ENCODE measurements at places on chromosomes 1 and 21. TPM values are rescaled to one million over a fixed set of nuclear protein-coding genes. Genes with fewer than 3 reads are reported as not detected.

Gene TMEM79
- 5.5 TPM for total RNA-seq

Gene TRIM46
- total RNA-seq, result 3.8 TPM

Gene WDR64
- not detected for total RNA-seq

Gene IBA57
- total RNA-seq, result 11.3 TPM

Gene CELF3
- total RNA-seq, result not detected

Gene CXADR
- total RNA-seq, result 24.7 TPM

- H3K4me3 ChIP-seq, result no peak overlapping the region
- no peak overlapping the region for H3K27ac ChIP-seq
- H3K36me3 ChIP-seq, result no peaks in the 10 kb centered on the region
- no peaks in the 10 kb centered on the region for H3K4me1 ChIP-seq
- no peak for DNase-seq
- no peaks in the 10 kb centered on the region for H3K27me3 ChIP-seq
These were observed 18.9 kb upstream of the TENT5C start for GRCh38 chr1:117586747-117587498.

- H3K4me3 ChIP-seq, result no peak overlapping the region
- H3K27me3 ChIP-seq, result no peaks in the 10 kb centered on the region
- H3K4me1 ChIP-seq, result no peaks in the 10 kb centered on the region
- H3K36me3 ChIP-seq, result no peaks in the 10 kb centered on the region
These were observed 461.7 kb downstream of the PTPRU start for GRCh38 chr1:29698033-29698432.

GRCh38 chr1:93029317-93029716 lies 49.8 kb upstream of the MTF2 start:
- H3K4me1 ChIP-seq, result no peaks in the 10 kb centered on the region
- no peak overlapping the region for H3K27ac ChIP-seq
- DNase-seq, result no peak

DNA sequence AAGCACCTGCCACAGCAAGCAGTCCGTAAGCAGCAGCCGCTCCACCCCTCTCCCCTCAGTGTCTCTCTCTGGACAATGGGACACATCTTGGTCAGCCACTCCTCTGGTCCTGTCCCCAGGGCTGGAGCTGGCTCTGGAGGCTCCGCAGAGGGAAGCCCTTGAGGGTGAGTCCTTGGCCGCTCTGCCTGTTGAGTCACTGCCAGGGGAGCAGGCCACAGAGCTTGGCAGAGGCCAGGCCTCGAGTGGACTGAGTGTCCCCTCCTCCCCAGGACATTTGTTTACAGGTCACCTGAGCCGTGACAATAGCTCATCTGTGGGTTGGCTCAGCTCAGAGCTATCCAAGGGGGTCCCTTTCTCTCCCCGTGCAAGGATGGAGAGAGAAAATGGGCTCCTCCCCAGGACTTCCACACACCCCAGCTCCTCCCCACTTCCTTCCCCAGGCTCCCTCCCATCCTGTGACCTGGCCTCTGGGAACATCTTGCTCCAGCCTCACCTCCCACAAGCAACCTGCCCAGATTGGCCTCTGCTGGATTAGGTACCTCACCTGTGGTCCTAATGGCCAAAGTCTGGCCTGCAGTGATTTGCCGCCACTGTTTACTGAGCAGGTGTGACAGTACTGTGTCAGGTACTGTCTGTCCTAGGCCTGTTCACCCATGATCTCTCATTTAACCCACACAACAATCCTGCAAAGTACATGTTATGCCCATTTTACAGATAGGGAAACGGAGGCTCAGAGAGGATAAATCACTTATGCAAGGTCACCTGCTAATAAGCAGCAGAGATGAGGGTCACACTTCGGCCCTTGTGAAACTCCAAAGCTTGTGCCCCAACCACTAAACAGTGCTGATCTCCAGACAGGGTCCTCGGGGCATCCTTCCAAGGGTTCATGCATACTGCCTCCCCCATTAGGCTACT lies 4.8 kb downstream of the FAM131C start:
- no peak overlapping the region for H3K27ac ChIP-seq
- peaks cover 7% of the 10 kb centered on the region for H3K4me1 ChIP-seq
- no peaks in the 10 kb centered on the region for H3K36me3 ChIP-seq
- H3K4me3 ChIP-seq, result no peak overlapping the region
- no peak for DNase-seq

DNA sequence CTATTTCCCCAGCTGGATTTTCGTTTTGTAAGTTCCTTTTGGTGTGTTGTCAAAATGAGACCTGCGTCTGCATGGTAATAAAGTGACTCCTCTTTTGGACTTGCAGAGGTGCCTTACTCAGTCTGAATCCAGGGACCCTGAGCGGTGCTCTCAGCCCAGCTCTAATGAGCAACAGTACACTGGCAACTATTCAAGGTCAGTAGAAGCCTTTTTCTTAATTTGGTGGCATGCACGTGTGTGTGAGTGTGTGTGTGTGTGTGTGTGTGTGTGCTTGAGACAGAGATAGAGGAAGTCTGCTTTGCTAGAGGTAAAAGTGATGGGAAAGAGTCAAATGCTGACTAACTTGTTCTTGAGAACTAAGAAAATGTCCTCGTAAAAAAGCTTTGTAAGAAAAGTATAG lies 105.4 kb downstream of the CD247 start:
- H3K27me3 ChIP-seq, result no peaks in the 10 kb centered on the region
- no peak overlapping the region for H3K27ac ChIP-seq
- H3K4me1 ChIP-seq, result no peaks in the 10 kb centered on the region
- H3K36me3 ChIP-seq, result no peaks in the 10 kb centered on the region
- no peak overlapping the region for H3K4me3 ChIP-seq

DNA sequence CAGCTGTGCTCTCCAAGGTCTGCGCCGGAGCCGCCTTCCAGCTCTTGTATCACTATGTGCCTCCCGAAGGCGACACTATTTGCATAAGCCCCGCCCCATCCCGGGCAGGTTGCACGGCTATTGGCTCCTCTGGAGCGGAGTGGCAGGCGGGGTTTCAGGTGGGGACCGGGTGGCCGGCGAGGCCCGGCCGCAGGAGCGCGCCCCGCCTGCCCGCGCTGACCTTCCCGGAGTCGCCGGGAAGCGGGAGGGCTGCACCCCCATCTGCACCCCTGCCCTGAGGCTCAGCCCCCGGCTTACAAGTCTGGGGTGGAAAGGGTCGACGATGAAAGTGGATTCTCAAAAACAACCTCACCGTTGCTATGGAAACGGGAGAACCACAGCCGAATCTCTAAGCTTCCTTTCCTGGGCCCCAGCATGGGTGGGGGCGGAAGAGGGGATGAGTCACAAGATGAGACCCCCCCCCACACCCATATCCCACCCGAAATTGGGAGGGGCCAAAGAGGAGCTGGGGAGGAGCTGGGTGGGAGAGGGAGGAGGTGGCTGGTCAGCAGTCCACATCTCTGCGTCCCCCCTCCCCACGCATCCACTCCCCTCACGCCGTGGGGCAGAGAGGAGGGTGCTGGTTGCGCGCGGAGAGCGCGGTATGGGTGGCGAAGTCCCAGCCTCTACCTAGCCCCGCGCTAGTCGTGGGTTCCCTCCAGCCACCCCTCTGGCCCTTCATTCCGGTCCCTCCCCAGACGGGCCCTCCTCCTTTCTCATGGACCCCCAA lies at the start of gene HPCAL4:
TSS of gene HPCAL4 (minus strand) at position 51 of the 769 bp plus-strand sequence. CDS start 6,830 bp downstream, outside the sequence.
- H3K27ac ChIP-seq, result no peak within 1 kb of the TSS
- no peaks in the 10 kb centered on the region for H3K36me3 ChIP-seq
- DNase-seq, result no peak
- H3K27me3 ChIP-seq, result peaks cover 18% of the 10 kb centered on the region
- peak within 1 kb of the TSS; percentile 33 for H3K4me3 ChIP-seq

DNA sequence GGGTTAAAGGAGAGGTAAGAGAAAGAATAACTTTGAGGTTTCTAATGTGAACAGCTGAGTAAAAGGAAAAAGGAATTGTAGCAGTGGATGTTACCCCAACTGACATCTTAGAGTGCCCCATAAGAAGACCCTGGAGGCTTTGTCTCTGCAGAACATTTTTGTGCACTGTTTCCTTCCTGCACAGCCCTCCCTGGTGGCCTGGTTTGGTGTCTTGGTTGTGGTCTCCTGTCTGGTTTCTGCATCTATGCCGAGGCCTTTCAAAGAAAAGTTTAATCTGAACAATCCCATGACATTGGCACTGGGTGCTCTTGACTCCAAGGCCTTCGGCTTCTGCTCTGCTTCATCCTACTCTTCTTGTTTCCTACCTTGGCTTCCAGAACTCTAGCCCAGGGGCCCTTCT lies 57.8 kb downstream of the RHOU start:
- 0 out of 2 replicates have a peak, but pooled peaks cover 4% of the 10 kb centered on the region for H3K27me3 ChIP-seq
- no peak for DNase-seq
- no peak overlapping the region for H3K4me3 ChIP-seq
- H3K4me1 ChIP-seq, result no peaks in the 10 kb centered on the region
- H3K36me3 ChIP-seq, result no peaks in the 10 kb centered on the region

DNA sequence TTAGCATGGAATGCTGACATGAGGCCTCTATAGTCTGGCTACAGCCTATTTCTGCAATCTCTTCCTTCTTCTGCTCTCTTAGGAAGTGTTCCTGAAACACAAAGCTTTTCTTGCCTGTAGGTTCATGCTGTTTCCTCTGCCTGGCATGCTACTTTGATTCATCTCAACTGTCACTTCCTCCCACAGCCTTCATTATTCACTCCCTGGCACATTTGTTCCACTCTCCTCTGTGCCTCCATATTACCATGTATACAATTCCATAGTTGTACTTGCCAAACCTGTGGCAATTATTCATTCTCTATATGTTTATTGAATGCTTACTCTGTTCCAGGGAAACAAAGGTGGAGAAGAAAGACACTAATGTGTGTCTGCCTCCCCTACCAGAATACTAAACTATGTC lies 210.2 kb downstream of the LRRC7 start:
- no peaks in the 10 kb centered on the region for H3K4me1 ChIP-seq
- no peaks in the 10 kb centered on the region for H3K36me3 ChIP-seq
- H3K27me3 ChIP-seq, result no peaks in the 10 kb centered on the region
- no peak overlapping the region for H3K4me3 ChIP-seq

- no peak overlapping the region for H3K4me3 ChIP-seq
- no peak overlapping the region for H3K27ac ChIP-seq
These were observed 11.8 kb downstream of the NHLH2 start for GRCh38 chr1:115829023-115829674.

GRCh38 chr21:31184459-31184858 lies 146.2 kb upstream of the KRTAP19-8 start:
- H3K4me1 ChIP-seq, result no peaks in the 10 kb centered on the region
- no peak overlapping the region for H3K27ac ChIP-seq
- no peaks in the 10 kb centered on the region for H3K27me3 ChIP-seq
- H3K4me3 ChIP-seq, result no peak overlapping the region

DNA sequence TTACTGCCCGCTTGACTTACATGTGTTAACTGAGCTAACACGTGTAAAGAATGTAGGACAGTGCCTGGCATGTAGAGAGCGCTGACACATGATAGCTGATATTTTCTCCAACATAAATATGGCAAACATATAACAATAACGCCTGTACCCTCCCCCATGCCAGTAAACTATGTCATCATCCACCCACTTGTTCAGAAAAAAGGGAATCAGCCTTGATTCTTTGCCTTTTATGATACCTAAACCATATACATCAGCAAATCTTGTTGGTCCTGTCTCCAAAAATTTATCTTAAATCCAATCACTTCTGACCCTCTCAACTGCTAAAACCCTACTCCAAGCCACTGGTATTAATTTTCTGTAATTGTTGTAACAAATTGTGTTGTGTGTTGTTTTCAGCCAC lies 1.1 kb upstream of the ZNF692 start:
- peaks cover 21% of the 10 kb centered on the region for H3K4me1 ChIP-seq
- no peak for DNase-seq
- H3K36me3 ChIP-seq, result peaks cover 3% of the 10 kb centered on the region
- H3K27me3 ChIP-seq, result peaks cover 3% of the 10 kb centered on the region
- no peak overlapping the region for H3K27ac ChIP-seq

- no peaks in the 10 kb centered on the region for H3K27me3 ChIP-seq
- H3K4me1 ChIP-seq, result peaks cover 26% of the 10 kb centered on the region
- no peak overlapping the region for H3K4me3 ChIP-seq
- no peaks in the 10 kb centered on the region for H3K36me3 ChIP-seq
- no peak overlapping the region for H3K27ac ChIP-seq
- peak; percentile 51 for DNase-seq
These were observed 9.6 kb upstream of the EPS8L3 start for GRCh38 chr1:109773203-109773899.

GRCh38 chr1:225851805-225852204 lies 30.4 kb downstream of the TMEM63A start:
- H3K4me3 ChIP-seq, result no peak overlapping the region
- H3K4me1 ChIP-seq, result no peaks in the 10 kb centered on the region
- no peak for DNase-seq
- H3K27ac ChIP-seq, result no peak overlapping the region
- no peaks in the 10 kb centered on the region for H3K36me3 ChIP-seq
- no peaks in the 10 kb centered on the region for H3K27me3 ChIP-seq

DNA sequence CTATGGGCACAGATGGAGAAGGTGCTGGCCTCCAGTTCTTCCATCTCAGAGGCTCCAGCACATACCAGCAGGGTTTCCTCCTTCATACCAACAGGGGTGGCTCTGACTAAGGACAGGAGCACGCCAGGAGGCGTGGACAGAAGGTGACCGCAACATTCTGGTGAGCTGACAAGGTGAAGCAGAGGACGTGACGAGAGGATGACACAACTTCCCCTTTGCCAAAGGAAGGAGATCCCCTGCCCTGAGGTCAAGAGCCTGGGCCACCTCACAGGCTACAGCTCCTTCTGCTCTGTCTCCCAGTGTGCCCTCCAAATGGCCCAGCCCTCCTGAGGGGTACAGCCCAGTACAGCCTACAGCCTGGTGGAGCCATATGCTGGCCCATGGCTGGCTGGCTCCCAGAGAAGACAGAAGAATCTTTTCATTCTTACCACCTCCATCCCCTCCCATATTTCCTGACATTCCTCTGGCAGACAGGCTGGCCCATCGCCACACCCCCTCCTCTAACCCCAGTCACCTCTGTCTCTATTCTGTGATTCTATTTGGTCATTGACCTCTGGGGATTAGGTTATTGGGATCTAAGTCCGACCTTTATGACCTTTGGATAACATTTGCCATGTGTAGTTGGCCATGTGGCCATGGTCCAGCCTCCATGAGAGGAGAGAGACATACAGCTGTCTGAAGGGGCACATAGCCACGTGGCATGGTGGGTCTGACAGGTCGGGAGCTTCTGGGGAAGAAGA lies 5.1 kb upstream of the LAMB3 start:
- H3K27me3 ChIP-seq, result no peaks in the 10 kb centered on the region
- no peak overlapping the region for H3K4me3 ChIP-seq
- H3K36me3 ChIP-seq, result no peaks in the 10 kb centered on the region
- peaks cover 5% of the 10 kb centered on the region for H3K4me1 ChIP-seq
- no peak for DNase-seq
- H3K27ac ChIP-seq, result no peak overlapping the region

DNA sequence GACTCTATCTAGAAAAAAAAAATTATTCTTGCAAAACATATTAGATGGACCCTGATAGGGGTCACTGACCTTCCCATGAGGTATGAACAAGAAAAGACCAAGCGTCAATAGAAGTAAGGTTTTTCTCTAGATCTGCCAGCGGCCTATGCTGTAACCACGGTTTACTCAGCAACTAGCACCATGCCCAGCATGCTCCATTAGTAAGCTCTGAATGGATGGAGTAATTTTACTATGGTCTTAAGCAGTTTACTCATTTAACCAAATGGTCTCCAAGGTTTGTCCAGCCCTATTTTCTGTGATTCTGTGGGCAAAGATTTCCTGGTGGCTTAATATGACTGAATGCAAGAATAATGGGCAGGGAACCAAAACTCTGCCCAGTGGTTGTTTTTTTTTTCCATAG lies 113.9 kb downstream of the ADSS2 start:
- no peak overlapping the region for H3K27ac ChIP-seq
- no peak overlapping the region for H3K4me3 ChIP-seq
- DNase-seq, result no peak
- H3K4me1 ChIP-seq, result 0 out of 2 replicates have a peak, but pooled peaks cover 3% of the 10 kb centered on the region
- no peaks in the 10 kb centered on the region for H3K27me3 ChIP-seq

Measured in Panc1 (cell line).